ENCODE measurements at places on chromosomes 6 and 20.

GRCh38 chr20:41540918-41541317 is 77.3 kb downstream of the CHD6 start:
- no peak for DNase-seq

DNA sequence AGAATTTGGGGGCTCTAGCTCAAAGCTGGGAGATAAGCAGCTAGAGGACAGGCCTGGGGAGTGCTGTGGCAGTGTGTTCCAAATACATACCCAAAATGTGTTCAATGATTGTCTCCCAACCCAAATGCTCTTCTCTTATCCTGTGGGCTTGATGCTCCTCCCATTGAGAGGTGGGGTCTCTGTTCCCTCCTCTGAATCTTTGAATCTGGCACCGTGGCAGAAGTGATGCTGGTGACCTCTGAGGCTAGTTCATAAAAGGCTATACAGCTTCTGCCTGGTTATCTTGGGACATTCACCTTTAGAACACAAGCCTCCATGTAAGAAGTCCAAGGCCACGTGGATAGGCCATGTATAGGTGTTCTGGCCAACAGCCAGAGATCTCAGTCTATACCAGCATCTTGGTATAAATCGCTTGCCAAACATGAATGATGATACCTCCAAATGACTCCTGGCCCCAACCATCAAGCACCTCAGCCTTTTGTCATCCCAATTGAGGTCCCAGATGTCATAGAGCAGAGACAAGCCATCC is 15.9 kb upstream of the MYBL2 start:
- no peak for DNase-seq

- DNase-seq = no peak
Observed at GRCh38 chr6:3294921-3295871, 36.4 kb downstream of the PSMG4 start.

- DNase-seq = no peak
Observed at GRCh38 chr20:62812181-62812906, 4.5 kb upstream of the COL9A3 start.

DNA sequence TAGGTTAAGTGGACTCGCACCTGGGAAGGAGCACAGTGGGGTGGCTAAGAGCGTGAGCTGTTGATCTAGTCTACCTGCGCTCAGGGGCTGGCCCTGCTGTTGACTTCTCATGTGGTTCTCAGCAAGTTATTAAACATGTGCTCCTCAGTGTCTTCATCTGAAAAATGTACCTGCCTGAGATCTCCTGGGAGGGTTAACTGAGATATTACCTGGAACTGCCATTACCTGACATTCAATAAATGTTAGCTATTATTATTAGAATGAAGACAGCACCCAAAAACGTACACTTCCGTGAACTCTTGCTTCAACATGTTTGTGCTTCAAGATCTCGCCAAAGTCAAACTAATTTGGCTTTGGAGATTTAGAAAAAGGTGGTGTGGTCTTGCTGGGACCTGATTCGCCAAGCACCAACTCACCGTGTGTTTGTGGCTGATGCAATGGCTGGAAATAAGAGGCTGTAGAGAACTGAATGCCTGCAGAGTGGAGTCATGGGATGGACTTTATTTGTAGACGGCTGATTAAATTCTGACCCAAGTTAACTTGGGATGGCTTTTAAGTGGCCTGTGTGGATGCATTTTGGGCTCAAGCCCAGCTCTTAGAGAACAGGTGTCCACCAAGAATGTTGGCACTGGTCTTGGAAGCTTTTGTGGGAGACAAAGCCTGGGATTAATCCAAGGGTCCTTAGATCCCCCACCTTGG is 692.9 kb downstream of the QKI start:
- DNase-seq = no peak
